ENCODE measurements at places on chromosomes 11 and 22.

- DNase-seq = no peak
Observed at GRCh38 chr11:109512680-109513079, 90.7 kb downstream of the C11orf87 start.

DNA sequence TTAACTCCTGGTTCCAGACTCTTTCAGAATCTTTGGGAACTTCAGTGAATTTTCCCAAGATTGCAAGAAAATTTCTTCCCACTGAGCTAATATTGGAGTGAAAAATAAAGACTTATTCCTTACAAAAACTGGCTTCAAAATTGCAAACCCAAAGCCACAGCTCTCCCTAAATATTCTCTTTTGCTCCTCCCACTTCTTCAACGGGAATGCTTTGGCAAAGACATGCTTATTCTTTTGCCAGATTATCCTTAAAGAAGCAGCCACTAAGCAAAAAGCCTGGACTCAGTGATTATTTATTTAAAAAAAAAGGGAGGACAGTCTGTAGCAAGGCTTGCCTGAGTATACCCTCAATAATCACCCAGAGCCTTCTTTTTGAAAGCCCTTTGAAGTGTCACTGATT, 902.4 kb upstream of the CCDC90B start:
- DNase-seq = no peak

- no peak for DNase-seq
Observed at GRCh38 chr22:46582281-46582933, 37.8 kb upstream of the GRAMD4 start.

- DNase-seq = no peak
Observed at GRCh38 chr11:45374130-45374529, 88.0 kb upstream of the SYT13 start.

GRCh38 chr11:11476499-11476898, 123.4 kb upstream of the CSNK2A3 start:
- no peak for DNase-seq

GRCh38 chr11:86492370-86493010, 117.8 kb downstream of the CCDC81 start:
- no peak for DNase-seq

DNA sequence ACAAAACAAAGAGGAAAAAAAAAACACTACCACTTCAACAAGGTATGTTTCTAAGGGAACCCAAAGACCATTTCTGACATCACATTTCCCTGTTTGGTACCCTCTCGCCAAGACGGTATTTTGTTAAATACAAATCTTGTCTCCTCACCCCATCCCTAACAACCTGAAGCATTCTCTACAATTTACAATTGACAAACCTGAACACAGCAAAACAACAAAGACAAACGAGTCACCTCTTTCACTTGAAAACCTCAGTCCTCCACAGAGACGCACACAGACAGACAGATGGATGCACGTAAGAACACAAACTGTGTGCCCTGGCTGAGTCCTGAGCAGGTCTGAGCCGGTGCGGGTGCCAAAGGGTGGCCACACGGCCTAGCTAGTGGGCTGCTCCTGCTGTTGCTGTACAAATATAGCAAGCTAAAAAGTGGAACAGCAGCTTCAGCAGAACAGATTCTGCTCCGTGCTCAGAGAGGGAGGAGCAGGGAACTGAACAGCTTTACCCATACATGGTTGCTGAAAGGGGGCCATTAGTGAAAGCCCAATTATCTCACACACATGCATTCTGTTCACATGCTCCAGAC, 28.5 kb downstream of the CELF1 start:
- DNase-seq = no peak
